ENCODE measurements at places on chromosomes 16 and 17. TPM values are rescaled to one million over a fixed set of nuclear protein-coding genes. Genes with fewer than 3 reads are reported as not detected.

DNA sequence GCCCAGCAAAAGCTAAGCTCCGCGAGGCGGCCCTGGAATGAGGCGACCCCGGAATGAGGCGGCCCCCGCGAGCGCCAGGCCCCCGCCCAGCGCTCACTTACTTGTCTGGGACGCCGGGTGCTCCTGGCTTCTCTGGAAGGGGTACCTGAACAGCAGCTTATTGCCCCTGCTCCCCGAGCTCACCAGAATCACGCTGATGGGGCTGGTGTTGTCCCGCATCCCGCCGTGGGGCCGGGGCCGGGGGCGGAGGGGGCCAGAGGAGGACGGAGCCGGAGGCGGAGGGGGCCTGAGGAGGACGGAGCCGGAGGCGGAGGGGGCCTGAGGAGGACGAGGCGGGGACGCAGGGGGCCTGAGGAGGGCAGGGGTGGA is 440 bp downstream of the NPRL3 start:
- no peaks in the 10 kb centered on the region for H3K27me3 ChIP-seq
- DNase-seq = peak; percentile 28
- no peak overlapping the region for H3K27ac ChIP-seq
- H3K4me3 ChIP-seq = peak overlapping the region; percentile 30
- H3K36me3 ChIP-seq = no peaks in the 10 kb centered on the region
- no peaks in the 10 kb centered on the region for H3K4me1 ChIP-seq

Gene RNF167
- 58.2 TPM for total RNA-seq

Gene ZFHX3
- total RNA-seq = 13.6 TPM

- no peak for DNase-seq
- no peak overlapping the region for H3K4me3 ChIP-seq
- H3K27ac ChIP-seq = no peak overlapping the region
- H3K4me1 ChIP-seq = no peaks in the 10 kb centered on the region
- H3K27me3 ChIP-seq = no peaks in the 10 kb centered on the region
- H3K36me3 ChIP-seq = no peaks in the 10 kb centered on the region
Measured at GRCh38 chr16:62692685-62693084, 656.4 kb upstream of the CDH8 start.

DNA sequence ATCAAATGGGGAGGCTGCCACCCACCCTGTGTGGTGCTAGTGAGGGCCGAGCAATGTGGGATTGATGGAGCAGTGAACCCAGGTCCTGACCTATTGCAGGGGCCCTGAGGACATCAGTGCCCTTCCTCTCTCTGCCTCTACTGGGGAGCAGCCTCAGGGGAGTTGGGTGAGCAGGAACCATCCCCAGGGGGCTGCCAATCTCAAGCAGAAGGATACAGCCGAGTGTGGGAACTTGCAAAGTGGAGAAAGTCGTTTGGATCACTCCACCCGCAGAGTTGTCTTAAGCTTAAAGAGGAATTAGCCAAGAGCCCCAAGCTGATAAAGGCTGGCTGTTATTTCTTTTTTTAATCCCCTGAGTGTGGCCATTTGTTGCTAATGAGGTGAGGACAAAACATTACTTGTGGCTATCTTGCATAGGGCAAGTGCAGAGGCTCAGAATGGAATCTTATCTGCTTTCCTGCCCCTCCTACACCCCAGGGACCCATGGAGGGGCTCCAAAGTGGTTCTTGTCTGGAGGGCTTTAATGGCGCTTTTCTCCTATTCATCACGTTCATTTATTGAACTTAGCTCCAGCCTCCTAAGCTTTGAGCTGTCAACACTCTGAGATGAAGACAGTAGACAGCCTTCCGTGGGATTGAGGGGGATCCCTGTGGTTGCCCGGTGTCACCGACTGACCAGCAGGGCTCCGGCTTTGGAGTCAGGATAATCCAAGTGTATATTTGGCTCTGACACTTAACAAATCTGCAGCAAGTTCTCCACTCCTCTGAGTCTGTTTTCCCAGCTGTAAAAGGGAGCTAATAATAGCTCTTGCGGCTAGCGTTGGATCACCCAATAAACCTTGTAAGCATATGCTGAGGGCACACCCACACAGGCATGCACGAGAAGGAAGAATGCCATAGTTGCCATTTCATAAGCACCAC is 45.1 kb downstream of the MYH11 start:
- DNase-seq = no peak
- no peak overlapping the region for H3K27ac ChIP-seq
- H3K27me3 ChIP-seq = no peaks in the 10 kb centered on the region
- H3K4me3 ChIP-seq = no peak overlapping the region
- H3K4me1 ChIP-seq = peaks cover 3% of the 10 kb centered on the region

GRCh38 chr17:57286399-57287105 is 30.2 kb downstream of the MSI2 start:
- H3K27ac ChIP-seq = peak overlapping the region; percentile 29
- no peak overlapping the region for H3K4me3 ChIP-seq
- DNase-seq = no peak
- H3K4me1 ChIP-seq = no peaks in the 10 kb centered on the region

- DNase-seq = no peak
- no peak overlapping the region for H3K4me3 ChIP-seq
- H3K36me3 ChIP-seq = no peaks in the 10 kb centered on the region
Measured at GRCh38 chr16:64782484-64782883, 339.4 kb downstream of the CDH11 start.

DNA sequence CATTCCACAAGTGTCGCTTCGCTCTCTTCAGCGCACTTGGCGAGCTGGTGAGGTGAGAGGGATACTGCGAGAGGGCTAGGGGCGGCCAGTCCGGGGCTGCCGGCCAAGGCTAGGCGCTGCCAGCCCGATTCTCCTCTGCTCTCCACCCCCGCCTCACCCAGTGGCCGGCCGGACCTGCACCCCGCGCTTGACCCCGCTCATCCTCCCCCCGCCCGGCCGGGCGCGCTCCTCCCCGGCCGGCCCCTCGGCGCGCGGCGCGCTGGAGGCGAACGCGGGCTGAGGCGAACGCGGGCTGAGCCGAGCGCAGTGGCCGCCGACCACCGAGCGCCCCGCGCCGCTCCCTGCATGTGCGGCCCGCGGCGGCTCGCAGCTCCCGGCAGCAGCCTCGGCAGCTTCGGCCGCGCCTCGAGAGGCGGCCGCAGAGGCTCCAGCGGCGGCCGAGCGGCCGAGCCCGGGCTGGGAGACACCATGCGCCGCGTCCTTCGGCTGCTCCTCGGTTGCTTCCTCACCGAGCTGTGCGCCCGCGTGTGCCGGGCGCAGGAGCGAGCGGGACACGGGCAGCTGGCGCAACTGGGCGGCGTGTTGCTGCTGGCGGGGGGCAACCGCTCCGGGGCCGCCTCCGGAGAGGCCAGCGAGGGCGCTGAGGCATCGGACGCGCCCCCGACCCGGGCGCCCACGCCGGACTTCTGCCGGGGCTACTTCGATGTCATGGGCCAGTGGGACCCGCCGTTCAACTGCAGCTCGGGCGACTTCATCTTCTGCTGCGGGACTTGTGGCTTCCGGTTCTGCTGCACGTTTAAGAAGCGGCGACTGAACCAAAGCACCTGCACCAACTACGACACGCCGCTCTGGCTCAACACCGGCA is at the start of gene SHISA9:
TSS of gene SHISA9 (plus strand) at position 2 of the 865 bp plus-strand sequence.
- no peak for DNase-seq
- peak within 1 kb of the TSS; percentile 32 for H3K4me3 ChIP-seq
- no peaks in the 10 kb centered on the region for H3K4me1 ChIP-seq
- no peaks in the 10 kb centered on the region for H3K27me3 ChIP-seq

GRCh38 chr16:3454631-3455147 is 11.2 kb downstream of the NAA60 start:
- no peak overlapping the region for H3K27ac ChIP-seq
- H3K27me3 ChIP-seq = no peaks in the 10 kb centered on the region

DNA sequence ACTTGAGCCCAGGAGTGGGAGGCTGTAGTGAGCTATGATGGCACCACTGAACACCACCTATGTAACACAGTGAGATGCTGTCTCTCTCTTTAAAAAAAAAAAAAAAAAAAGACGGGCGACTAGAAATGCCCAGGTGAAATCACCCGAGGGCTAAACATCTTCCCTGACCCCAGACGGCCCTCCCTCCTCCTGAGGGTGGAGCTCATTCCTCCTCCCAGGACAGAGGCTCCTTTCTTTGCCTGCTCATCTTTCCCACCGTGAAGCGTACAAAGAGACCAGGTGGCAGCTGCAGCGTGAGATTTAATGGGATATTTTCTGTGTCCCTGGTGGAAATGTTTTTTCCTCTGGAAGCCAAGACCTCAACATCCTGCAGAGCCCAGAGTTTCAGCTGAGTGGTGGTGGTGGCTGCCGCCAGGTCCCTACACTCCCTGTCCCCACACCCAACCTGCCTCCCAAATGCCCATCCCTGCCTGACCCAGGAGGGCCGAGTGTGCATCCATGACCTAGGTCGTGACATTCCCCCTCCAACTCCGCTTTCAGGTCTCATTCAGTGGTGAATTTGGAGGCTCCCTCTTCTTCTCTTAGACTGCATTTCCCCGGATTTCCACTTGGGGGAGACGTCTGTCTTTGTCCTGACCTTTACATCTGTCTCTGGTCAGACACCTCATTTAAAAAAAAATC is 14.4 kb upstream of the GPRC5B start:
- no peaks in the 10 kb centered on the region for H3K36me3 ChIP-seq
- H3K4me3 ChIP-seq = no peak overlapping the region
- H3K4me1 ChIP-seq = no peaks in the 10 kb centered on the region
- H3K27me3 ChIP-seq = no peaks in the 10 kb centered on the region
- no peak overlapping the region for H3K27ac ChIP-seq
- DNase-seq = peak; percentile 32

- no peaks in the 10 kb centered on the region for H3K36me3 ChIP-seq
- no peak overlapping the region for H3K27ac ChIP-seq
- no peak overlapping the region for H3K4me3 ChIP-seq
- H3K27me3 ChIP-seq = no peaks in the 10 kb centered on the region
Measured at GRCh38 chr16:46862555-46863447, 21.4 kb upstream of the GPT2 start.

DNA sequence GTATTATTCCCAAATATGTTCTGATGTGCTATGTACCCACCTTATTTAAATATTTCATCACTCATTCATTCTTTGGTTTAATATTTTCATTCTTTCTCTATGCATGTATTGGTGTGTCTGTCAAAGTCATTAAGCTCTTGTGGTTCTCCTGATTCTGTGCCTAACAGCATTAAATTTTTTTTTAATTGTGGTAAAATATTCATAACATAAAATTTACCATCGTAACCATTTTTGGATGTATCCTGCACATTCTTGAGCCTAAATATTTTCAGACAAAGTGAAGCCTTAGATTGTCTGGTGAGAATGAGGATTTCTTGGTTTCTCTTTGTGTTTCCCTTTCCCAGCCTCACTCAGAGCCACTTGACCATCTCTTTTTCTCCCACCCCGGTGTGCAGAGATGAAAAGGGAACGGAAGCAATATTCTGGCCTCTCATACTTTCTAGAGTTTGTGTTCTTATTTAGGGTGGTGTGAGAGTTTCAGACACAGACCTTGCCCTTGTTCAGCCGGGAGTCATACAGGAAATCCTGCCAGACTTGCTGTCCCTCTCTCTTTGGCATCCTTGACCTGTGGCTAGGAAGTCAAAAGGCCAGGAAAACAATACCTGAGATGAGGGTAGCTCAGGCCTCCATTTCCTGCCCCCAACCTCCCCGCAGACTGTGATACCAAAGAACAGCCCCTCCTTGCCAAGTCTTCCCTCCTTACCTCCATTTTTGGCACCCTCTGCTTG is 4.9 kb downstream of the CCL5 start:
- H3K27me3 ChIP-seq = no peaks in the 10 kb centered on the region
- H3K27ac ChIP-seq = no peak overlapping the region
- H3K36me3 ChIP-seq = no peaks in the 10 kb centered on the region

Gene MYH11
- total RNA-seq = 2.3 TPM

GRCh38 chr17:75241996-75242460 is 19.4 kb downstream of the GGA3 start:
- H3K27me3 ChIP-seq = no peaks in the 10 kb centered on the region
- no peak overlapping the region for H3K27ac ChIP-seq
- H3K4me1 ChIP-seq = no peaks in the 10 kb centered on the region
- peaks cover 35% of the 10 kb centered on the region for H3K36me3 ChIP-seq
- H3K4me3 ChIP-seq = no peak overlapping the region

Gene CX3CL1
- 15.0 TPM for total RNA-seq

DNA sequence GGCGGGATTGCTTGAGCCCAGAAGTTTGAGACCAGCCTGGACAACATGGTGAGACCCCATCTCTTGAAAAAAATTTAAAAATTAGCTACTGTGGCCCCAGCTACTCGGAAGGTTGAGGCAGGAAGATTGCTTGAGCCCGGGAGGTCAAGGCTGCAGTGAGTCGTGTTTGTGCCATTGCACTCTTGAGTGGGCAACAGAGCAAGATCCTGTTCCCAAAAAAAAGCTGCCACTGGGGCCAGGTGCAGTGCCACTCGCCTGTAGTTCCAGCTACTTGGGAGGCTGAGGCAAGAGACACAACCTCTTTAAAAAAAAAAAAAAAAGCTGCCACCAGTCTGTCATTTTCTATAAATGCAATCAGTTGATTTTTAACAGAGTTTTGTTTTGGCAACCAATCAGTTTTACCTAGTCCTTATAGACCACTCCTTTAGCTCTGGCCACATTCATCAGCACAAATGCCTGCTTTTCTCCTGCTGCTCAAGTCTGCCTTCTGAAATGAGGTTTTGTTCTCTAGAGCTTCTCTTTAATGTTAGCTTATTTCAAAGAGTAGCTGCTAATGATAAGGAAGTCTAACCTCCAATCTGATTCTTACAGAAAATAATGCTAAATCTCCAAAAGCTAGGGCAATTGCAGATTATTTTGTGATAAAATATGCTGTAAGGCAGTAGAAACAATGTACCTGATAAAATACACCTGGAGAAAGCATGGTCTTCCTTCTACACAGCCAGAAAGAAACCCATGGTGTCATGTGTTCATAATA is 64.8 kb downstream of the TUBD1 start:
- H3K4me1 ChIP-seq = peaks cover 34% of the 10 kb centered on the region
- H3K4me3 ChIP-seq = no peak overlapping the region
- DNase-seq = no peak

GRCh38 chr16:11175787-11176341 is 80.1 kb downstream of the SOCS1 start:
- H3K4me1 ChIP-seq = no peaks in the 10 kb centered on the region
- no peaks in the 10 kb centered on the region for H3K36me3 ChIP-seq
- no peak overlapping the region for H3K4me3 ChIP-seq
- no peak overlapping the region for H3K27ac ChIP-seq
- H3K27me3 ChIP-seq = no peaks in the 10 kb centered on the region

Gene SLX1B
- total RNA-seq = 19.8 TPM

- DNase-seq = no peak
- H3K4me1 ChIP-seq = no peaks in the 10 kb centered on the region
- H3K36me3 ChIP-seq = no peaks in the 10 kb centered on the region
- no peaks in the 10 kb centered on the region for H3K27me3 ChIP-seq
Measured at GRCh38 chr16:47722046-47722445, 260.9 kb downstream of the PHKB start.

GRCh38 chr16:16076423-16076813 is 127.0 kb downstream of the ABCC1 start:
- no peaks in the 10 kb centered on the region for H3K36me3 ChIP-seq
- H3K4me3 ChIP-seq = no peak overlapping the region
- peaks cover 7% of the 10 kb centered on the region for H3K4me1 ChIP-seq
- DNase-seq = no peak

GRCh38 chr16:72241930-72242329 is 70.0 kb upstream of the PMFBP1 start:
- no peak overlapping the region for H3K4me3 ChIP-seq
- H3K36me3 ChIP-seq = no peaks in the 10 kb centered on the region
- no peak overlapping the region for H3K27ac ChIP-seq
- H3K27me3 ChIP-seq = no peaks in the 10 kb centered on the region
- DNase-seq = no peak
